ENCODE measurements at places on chromosomes 13 and 19. TPM values are rescaled to one million over a fixed set of nuclear protein-coding genes. Genes with fewer than 3 reads are reported as not detected.

DNA sequence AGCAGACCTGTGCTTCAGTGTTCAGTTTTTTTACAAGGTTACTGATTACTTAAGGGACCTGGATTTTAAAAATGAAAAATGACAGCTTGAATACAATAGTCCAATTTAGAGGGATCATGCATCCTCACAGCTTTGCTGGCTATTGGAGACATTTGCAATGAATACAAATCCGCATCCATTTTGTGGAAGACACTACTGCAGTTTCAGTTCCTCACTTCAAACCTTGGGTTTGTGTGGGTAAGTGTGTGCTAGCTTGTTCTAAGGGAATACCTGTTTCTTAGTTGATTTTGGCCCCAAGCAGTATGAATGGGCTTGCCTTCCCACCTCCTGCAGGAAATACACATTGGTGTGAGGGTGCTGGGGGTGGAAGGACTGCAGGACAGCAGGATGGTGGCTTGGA, 222.4 kb downstream of the OLFM4 start:
- DNase-seq = no peak

KCNN4 gene
- 2.9 TPM for total RNA-seq

PCSK4 gene
- 2.8 TPM for total RNA-seq

- no peak for DNase-seq
Observed at GRCh38 chr19:23318143-23318542, 67.9 kb upstream of the ZNF724 start.

UBE2S gene
- total RNA-seq = 27.8 TPM

PPM1N gene
- total RNA-seq = 2.2 TPM

S1PR4 gene
- 2.7 TPM for total RNA-seq

- DNase-seq = no peak
Observed at GRCh38 chr13:20217168-20217567, 15.0 kb downstream of the GJB6 start.

PTPRH gene
- 71.2 TPM for total RNA-seq

DNA sequence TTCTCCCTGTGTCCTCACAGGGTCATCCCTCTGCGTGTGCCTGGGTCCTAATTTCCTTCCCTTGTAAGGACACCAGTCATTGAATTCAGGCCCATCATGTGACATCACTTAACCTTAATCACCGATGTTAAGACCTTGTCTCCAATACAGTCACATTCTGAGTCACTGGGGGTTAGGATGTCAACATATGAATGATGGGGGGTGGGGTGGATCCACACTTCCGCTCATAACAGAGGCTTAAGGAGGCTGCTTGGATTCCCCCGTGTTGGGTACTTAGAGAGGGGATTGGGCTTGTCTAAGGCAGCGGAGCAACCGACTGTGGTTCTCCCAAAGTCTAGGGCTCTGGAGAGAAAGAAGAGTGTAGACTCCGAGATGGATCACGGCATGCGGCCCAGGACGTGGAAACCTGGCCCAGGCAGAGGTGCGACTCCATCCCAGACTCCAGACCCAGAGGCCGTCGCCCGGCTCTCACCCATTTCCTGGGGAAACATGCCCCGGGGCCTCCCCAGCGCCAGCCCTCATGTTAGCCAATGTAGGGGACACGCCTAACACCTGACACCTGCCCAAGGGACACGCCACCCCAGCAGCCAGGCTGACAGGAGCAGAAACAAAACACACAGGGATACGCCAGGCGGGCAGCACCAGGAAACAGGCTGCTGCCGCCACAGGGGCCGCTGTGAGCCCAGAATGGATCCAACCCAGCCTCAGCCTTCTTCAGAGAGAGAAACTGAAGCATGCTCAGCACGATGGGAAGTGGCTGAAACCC, 17.1 kb upstream of the IGLON5 start:
- no peak for DNase-seq

DNA sequence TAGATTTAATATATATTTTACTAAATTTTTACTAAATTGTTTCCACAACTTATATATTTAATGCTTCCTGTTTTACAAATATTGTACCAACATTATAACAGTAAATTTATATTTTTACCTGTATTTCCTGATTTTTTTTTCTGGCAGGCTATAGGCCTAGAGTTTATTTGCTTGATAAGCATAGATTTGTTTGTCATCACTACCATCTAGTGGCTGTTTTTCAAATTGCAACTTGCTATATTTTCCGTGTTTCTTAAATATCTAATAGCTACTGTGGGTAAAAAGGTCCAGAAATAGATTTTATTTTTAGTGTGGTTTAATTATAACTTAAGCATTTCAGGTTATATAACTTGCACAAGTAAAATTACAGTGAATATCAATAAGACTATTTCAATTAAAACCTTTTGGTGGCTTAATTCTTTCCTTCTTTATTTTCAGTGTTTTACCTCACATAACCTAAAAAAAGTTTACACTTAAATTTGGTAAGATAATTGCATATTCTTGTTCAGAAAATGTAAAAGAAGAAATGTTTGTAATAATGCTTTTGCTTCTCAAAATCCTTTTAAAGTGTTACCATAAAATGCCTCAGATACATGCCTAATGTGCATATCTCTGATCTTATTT, 60.6 kb downstream of the NDFIP2 start:
- DNase-seq = no peak

GRCh38 chr13:49110913-49111170, 109.3 kb upstream of the MLNR start:
- DNase-seq = no peak

DNA sequence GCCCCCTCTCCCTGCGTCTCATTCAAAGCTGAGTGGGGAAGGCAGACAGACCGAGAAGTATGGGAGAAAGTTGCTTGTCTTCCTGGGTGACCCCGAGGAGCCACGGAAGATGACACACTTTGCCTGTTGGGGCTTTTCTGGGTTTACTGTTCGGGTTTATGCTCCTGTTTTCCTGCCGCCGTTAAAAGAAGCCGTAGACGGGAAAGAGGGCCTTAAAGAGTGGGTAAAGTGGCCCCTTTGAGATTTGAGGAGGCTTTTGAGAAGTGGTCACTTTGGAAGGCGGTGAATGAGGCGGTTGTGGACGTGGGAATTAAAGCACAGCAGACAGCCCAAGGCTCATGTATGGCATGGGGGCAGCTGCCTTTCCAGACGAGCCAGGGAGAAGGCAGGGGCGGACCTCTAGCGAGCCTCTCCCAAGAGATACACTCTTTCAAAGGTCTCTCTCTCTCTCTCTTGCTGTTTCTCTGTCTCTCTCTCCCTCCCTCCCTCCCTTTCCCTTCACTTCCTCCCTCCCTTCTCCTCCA, 493 bp upstream of the LHFPL6 start:
- peak; percentile 33 for DNase-seq

DNA sequence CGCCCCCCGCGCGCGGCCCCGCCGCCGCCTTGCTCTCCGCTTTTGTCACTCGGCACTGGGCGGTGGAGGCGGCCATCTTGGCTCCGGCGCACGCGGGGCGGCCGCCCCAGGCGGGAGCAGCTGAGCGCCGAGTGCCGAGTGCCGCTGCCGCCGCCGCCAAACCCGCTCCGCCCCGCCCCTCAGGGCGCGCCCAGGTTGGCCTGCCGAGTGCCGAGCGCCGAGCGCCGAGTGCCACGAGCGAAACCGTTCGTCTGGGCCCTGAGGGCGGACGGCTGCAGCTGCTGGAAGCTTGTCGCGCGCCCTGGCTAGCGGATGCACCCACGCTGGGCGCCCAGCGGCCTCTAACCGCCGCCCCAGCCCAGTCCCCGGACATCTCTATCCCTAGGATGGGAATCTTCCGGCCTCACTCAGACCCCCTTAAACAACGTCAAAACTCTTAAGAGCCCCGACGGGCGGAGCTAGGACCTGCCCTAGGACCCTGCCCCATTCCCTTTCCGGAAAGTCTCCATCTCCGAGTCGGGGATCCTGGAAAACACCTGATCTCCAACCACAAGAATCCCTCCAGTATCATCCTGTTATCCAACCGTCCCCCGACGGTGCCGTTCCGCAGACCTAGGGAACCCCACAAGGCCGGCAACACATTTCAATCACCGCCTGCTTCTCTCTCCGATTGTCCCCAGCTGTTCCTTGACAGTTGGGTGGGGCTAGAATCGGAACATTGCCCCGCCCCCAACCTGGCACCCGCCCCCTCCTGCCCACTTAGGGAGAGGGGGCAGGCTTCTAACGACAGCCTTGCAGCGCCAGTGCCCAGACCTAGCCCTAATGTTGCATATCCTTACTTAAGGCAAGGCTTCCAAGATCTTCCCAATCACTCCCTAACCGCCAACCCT, 14.1 kb upstream of the AKAP8L start:
- peak; percentile 91 for DNase-seq

GRCh38 chr13:78960881-78961280, 301.9 kb upstream of the OBI1 start:
- no peak for DNase-seq

GRCh38 chr19:46080561-46080960, 39.8 kb upstream of the IGFL4 start:
- DNase-seq = no peak

- no peak for DNase-seq
Observed at GRCh38 chr19:11446271-11446651, 10.8 kb downstream of the PRKCSH start.

- DNase-seq = no peak
Observed at GRCh38 chr13:103695320-103695719, 629.1 kb upstream of the SLC10A2 start.

DNA sequence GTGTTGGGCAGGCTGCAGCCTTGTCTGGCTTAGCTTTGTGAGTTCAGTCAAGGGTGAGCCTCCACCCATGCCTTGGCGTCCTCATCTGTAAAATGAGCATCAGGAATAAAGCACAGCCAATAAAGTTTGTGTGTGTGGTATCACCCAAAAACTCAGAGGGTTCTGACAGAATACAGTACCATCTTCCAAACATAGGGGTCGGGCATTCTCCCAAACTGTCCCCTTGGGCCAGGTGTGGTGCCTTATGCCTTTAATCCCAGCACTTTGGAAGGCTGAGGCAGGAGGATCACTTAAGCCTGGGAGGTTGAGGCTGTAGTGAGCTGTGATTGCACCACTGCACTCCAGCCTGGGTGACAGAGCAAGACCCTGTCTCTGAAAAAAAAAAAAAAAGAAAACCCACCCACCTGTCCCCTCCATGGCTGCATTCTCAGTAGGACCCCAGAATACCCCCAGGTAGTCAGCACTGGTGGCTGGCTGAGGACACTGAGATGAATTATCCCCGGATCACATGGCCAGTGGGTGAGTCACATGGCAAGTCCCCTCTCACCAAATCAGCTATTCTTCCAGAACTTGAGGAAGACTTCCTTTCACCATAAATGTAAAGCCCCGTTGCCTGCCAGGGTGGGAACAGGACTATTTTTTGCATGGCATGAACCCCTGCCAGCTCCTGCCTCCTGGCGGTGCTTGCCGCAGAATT, 18.6 kb downstream of the POP4 start:
- DNase-seq = no peak

SWSAP1 gene
- 2.6 TPM for total RNA-seq

- no peak for DNase-seq
Observed at GRCh38 chr19:19176950-19177349, 6.9 kb upstream of the MEF2B start.

SMIM44 gene
- total RNA-seq = not detected

RNASEH2B gene
- total RNA-seq = 31.9 TPM

DNA sequence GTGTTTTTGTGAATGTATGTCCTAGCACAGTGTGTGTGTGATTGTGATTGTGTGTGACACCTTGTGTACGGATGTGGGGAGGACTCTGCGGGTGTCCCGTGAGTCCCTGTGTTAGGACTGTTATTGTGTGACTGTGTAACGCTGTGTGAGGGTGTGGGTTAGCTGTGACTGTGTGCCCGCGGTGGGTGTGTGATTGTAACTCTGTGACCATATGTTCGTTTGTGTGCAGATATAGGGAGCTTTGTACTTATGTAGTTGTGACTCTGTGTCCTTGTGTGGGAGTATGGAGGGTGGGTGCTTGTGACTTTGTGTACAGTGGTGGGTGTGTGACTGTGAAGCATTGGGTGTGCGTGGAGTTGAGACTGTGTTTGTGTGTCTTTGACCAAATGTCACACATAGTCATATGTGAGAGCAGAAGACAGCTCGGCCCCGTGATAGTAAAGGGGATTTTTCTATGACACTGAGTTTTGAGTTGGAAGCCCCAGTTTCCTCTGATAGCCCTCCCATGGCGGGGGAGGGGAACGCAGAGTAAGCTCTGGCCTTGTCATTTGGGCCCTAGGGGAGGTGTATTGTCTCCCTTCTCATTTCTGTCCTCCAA, 949 bp upstream of the ZNF260 start:
- DNase-seq = no peak

GRCh38 chr19:38713227-38713649, 31.0 kb downstream of the CAPN12 start:
- peak; percentile 92 for DNase-seq

DNA sequence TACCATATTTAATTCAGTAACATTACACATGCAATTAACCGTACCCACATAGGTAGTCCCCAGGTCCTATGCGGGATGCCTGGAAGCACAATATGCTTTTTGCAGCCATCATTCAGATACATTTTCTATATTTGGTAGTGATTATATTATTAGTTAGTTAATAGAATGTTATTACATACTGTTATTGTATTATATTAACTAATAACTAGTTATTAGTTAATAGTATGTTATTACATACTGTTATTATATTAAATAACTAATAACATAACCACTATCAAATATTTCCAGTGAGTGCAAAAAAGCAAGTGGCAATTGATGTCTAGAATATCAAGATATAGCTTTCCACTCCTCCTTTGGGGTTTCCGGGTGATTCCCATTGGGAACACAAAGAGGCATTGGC, 45.5 kb upstream of the CYP2A7 start:
- no peak for DNase-seq

DNA sequence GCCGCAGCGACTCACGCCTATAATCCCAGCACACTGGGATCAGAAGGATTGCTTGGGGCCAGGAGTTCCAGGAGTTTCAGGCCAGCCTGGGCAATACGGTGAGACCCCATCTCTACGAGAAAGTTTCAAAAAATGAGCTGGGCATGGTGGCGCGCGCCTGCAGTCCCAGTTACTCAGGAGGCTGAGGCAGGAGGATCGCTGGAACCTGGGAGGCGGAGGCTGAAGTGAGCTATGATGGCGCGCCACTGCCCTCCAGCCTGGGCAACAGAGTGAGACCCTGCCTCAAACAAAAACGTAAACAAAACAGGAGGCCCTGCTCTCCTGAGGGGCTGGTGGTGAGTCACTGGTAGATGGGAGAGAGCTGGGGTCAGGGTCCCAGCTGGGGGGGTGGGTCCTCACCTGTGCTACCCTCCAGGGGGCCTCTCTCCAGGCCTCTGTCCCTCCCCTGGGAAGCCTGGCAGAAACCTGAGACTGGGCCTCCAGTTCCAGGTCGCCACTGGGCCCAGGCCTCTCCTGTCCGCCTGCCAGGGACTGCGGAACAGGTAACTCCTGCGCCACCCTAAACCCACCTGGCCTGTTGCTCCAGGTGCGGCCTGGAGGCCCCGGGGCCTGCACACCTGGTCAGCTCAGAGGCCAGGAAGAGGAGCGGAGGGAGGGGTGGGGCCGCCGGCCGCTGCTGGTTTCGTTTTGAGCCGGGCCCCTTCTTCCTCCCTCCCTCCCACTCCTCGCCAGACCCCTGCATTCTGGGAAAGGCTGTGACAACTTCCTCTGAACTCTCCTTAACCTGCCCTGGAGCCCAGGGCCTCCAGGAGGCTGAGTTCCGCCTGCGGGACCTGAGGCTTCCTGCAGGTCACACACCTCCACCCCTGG, 17.2 kb upstream of the ZBTB7A start:
- no peak for DNase-seq

GRCh38 chr13:49838989-49839388, 46.5 kb upstream of the KPNA3 start:
- DNase-seq = no peak

Measured in adrenal gland (tissue), 19 donors.